ENCODE measurements at places on chromosomes 5 and 9. TPM values are rescaled to one million over a fixed set of nuclear protein-coding genes. Genes with fewer than 3 reads are reported as not detected.

DNA sequence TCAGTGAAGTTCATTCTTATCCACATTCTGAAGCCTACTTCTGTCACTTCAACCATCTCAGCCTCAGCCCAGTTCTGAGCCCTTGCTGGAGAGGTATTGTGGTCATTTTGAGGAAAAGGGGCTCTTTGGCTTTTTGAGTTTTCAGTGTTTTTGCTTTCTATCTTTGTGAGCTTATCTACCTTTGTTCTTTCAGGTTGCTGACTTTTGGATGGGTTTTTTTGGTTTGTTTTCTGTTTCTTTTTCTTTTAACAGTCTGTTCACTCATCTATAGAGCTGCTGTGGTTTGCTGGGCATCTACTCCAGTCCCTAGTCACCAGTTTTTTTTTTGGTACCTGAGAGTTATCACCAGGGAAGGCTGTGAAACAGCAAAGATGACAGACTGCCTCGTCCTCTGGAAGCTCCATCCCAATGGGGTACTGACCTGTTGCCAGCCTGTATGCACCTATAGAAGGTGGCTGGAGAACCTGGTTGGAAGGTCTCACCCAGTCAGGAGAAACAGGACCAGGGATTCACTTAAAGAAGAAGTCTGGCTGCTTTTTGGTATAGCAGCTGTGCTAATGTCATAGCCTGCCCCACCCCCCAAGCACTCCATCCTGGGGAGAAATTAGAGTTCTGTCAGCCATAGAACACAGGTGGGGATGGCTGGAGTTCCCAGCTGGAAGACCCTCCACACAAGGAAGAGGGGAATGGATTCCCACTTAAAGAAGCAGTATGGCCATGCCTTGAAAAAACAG lies 138.6 kb upstream of the TSLP start:
- no peak overlapping the region for H3K27ac ChIP-seq
- no peaks in the 10 kb centered on the region for H3K27me3 ChIP-seq
- no peak for DNase-seq
- H3K36me3 ChIP-seq: no peaks in the 10 kb centered on the region

DNA sequence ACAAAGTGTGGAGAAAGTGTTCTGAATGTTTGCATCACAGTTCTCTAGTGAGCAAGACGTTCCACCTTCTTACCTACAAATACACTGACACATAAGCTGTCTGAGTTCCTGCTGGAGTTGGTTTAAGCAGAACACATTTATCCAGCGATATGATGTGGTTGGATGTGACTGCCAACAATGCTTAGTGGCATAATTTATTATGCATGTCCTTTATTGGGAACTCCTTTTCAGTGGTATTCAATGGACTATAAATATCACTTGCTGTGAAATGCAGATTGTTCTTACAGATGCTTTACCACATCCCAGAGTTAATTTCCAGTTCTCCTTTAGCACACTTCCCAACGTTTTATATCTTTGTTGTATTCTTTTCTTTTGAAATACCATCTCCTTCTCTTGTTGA lies 222.2 kb downstream of the LURAP1L start:
- H3K4me3 ChIP-seq: no peak overlapping the region
- H3K4me1 ChIP-seq: no peaks in the 10 kb centered on the region
- no peak overlapping the region for H3K27ac ChIP-seq
- H3K27me3 ChIP-seq: no peaks in the 10 kb centered on the region
- no peaks in the 10 kb centered on the region for H3K36me3 ChIP-seq
- DNase-seq: no peak

TAF1L gene
- not detected for polyA plus RNA-seq

BTNL3 gene
- 0.30 TPM for polyA plus RNA-seq
